Endothelial cell (in vitro differentiated cells): ENCODE measurements at places on chromosomes 1 and 21. TPM values are rescaled to one million over a fixed set of nuclear protein-coding genes. Genes with fewer than 3 reads are reported as not detected.

- no peak overlapping the region for H3K4me3 ChIP-seq
- H3K4me1 ChIP-seq = peaks cover 25% of the 10 kb centered on the region
- H3K27ac ChIP-seq = peak overlapping the region; percentile 48
- H3K36me3 ChIP-seq = peaks cover 34% of the 10 kb centered on the region
- H3K27me3 ChIP-seq = no peaks in the 10 kb centered on the region
Measured at GRCh38 chr1:40742363-40743061, 41.1 kb upstream of the KCNQ4 start.

GRCh38 chr1:226637147-226637935 is 88.8 kb downstream of the STUM start:
- H3K27me3 ChIP-seq = peaks cover 17% of the 10 kb centered on the region
- no peak overlapping the region for H3K27ac ChIP-seq
- H3K4me3 ChIP-seq = peak overlapping the region; percentile 53
- H3K36me3 ChIP-seq = peaks cover 50% of the 10 kb centered on the region
- DNase-seq = no peak

DNA sequence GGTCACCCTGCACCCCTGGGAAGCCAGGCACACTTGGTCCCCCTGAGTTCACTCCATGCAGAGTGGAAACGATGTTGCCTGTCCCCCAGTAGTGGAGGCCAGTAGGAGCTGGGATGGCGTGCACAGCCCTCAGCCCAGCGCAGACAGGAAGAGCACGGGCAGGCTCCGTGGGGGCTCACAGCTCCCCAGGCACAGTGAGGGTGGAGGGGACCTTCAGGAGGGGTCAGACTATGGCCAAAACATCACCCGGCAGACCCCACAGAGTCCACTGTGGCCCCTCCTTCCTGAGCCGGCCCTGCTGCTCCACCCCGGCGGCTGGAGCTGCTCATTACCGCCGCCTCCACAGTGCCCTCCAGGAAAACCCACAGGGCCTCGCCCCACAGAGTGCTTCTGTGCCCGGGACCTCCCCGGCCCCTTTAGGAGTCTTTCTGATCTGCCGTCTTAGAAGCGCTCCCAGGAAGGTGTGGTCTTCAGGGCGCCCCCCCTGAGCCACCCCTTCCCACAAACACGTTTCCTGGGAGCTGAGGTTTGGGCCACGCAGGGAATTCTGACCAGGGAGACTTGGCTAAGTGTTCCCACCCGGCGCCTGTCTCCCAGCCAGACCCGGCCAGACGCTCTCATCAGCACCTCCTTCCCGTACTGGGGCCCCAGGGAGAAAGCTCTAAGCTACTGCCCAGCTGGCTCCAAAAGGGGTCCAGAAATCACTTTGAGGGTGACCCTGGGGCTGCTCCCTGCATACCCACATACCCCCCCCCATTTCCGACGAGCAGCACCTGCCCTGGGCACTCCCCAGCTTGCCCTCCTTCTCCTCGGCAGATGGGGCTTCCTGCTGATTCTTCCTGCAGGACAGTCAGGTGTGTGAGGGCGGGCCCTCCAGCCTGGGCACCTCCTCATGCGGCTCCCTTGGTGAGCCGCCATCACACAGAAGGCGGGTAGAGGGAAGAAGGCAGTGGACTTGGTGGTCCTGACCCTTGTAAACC is 38.8 kb downstream of the RIPK4 start:
- no peak overlapping the region for H3K27ac ChIP-seq
- H3K4me3 ChIP-seq = no peak overlapping the region
- no peak for DNase-seq
- H3K27me3 ChIP-seq = peaks cover 14% of the 10 kb centered on the region
- peaks cover 6% of the 10 kb centered on the region for H3K4me1 ChIP-seq

DNA sequence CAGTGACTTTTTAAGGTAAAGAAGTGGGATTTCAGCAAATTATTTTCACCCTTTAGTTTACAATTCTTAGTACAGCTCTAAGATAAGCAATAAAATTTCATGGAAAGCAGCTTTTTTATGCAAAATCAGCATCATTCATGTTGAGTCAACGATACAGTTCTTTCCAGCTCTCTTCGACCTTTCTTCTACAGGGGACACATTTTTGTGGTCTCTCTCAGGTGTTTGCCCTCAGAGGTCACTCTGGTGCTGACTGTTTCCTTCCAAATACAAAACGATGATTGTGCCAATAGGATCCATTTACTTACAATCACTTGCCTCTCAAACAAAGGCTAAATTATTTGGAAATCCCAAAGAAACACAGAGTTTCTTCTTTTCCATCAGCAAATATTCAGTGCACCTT is 51.0 kb downstream of the PSMG1 start:
- H3K4me1 ChIP-seq = peaks cover 5% of the 10 kb centered on the region
- H3K36me3 ChIP-seq = no peaks in the 10 kb centered on the region
- no peak overlapping the region for H3K4me3 ChIP-seq
- no peak overlapping the region for H3K27ac ChIP-seq
- peaks cover 2% of the 10 kb centered on the region for H3K27me3 ChIP-seq

- no peaks in the 10 kb centered on the region for H3K27me3 ChIP-seq
- no peak overlapping the region for H3K4me3 ChIP-seq
- no peaks in the 10 kb centered on the region for H3K4me1 ChIP-seq
- no peak for DNase-seq
- no peaks in the 10 kb centered on the region for H3K36me3 ChIP-seq
Measured at GRCh38 chr1:98210064-98210463, 289.2 kb upstream of the DPYD start.

GRCh38 chr1:30187413-30188023 is 535.9 kb downstream of the MATN1 start:
- no peak overlapping the region for H3K27ac ChIP-seq
- no peak for DNase-seq
- H3K4me1 ChIP-seq = no peaks in the 10 kb centered on the region
- no peaks in the 10 kb centered on the region for H3K36me3 ChIP-seq
- H3K4me3 ChIP-seq = no peak overlapping the region

GRCh38 chr1:225191199-225191753 is 236.6 kb downstream of the LBR start:
- H3K36me3 ChIP-seq = peaks cover 14% of the 10 kb centered on the region
- DNase-seq = no peak
- no peak overlapping the region for H3K4me3 ChIP-seq
- H3K27ac ChIP-seq = no peak overlapping the region
- H3K4me1 ChIP-seq = no peaks in the 10 kb centered on the region

GRCh38 chr1:15443281-15443680 is 5.0 kb downstream of the CTRC start:
- H3K4me1 ChIP-seq = peaks cover 2% of the 10 kb centered on the region
- H3K36me3 ChIP-seq = peaks cover 4% of the 10 kb centered on the region
- no peak for DNase-seq
- H3K27ac ChIP-seq = no peak overlapping the region

DNA sequence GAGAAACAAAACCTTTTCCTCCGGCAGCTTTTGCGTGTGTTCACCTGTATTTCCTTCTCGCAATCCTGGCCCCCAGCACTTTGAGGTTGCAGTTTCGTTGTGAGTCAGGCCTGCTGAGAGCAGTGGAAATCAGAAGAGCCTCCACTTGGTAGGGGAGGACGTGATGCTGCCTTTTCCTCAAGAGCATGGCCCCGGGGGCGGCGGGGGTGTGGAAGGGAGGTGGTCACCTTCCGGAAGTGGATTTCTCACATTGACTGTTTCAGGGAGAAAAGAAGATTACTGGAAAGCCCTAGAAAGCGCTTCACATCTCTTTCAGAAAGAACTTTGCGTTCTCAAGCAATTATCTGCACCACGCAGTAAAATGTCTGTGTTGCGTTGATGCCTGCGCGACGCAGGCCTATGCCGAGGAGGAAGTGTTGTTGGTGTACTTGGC is 12.2 kb upstream of the IL10 start:
- DNase-seq = no peak
- H3K36me3 ChIP-seq = no peaks in the 10 kb centered on the region
- H3K27ac ChIP-seq = no peak overlapping the region
- H3K4me3 ChIP-seq = no peak overlapping the region
- H3K4me1 ChIP-seq = no peaks in the 10 kb centered on the region
- peaks cover 3% of the 10 kb centered on the region for H3K27me3 ChIP-seq

DNA sequence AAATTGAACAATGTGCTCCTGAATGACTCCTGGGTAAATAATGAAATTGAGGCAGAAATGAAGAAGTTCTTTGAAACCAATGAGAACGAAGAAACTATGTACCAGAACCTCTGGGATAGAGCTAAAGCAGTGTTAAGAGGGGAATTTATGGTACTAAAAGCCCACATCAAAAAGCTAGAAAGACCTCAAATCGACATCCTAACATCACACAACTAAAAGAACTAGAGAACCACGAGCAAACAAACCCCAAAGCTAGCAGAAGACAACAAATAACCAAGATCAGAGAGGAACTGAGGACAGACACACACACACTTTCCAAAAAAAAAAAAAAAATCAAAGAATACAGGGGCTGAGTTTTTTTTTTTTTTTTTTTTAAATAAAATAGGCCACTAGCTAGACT is 564.2 kb downstream of the SMYD3 start:
- H3K27me3 ChIP-seq = peaks cover 3% of the 10 kb centered on the region
- peaks cover 4% of the 10 kb centered on the region for H3K4me1 ChIP-seq
- no peak for DNase-seq

DNA sequence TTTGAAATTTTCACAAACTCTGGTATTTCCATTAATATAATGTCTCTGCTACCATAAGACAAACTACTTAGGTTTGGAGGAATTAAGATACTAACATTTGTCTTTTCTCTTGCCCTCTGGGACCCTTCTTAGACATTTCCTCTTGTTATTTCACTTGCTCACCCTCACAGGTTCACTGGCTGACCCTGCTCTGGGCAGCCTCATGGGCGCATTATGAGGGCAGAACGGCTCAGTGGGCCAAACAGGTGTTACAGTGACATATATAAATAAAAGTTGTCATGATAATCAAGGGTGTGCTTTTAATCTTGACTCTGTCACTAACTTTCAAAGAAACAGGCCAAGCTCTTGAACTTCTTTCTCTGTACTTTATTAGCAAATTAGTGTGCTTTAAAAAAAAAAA is 46.5 kb downstream of the ZNHIT6 start:
- no peaks in the 10 kb centered on the region for H3K27me3 ChIP-seq
- H3K27ac ChIP-seq = no peak overlapping the region
- H3K4me3 ChIP-seq = no peak overlapping the region
- DNase-seq = no peak
- no peaks in the 10 kb centered on the region for H3K36me3 ChIP-seq
- no peaks in the 10 kb centered on the region for H3K4me1 ChIP-seq

GRCh38 chr1:93810316-93810715 is 68.7 kb downstream of the DNTTIP2 start:
- DNase-seq = no peak
- peaks cover 33% of the 10 kb centered on the region for H3K4me1 ChIP-seq
- peaks cover 9% of the 10 kb centered on the region for H3K36me3 ChIP-seq
- no peak overlapping the region for H3K27ac ChIP-seq
- no peak overlapping the region for H3K4me3 ChIP-seq

- H3K4me3 ChIP-seq = no peak overlapping the region
- no peak overlapping the region for H3K27ac ChIP-seq
- no peak for DNase-seq
Measured at GRCh38 chr21:41643246-41643966, 123.4 kb downstream of the RIPK4 start.

DNA sequence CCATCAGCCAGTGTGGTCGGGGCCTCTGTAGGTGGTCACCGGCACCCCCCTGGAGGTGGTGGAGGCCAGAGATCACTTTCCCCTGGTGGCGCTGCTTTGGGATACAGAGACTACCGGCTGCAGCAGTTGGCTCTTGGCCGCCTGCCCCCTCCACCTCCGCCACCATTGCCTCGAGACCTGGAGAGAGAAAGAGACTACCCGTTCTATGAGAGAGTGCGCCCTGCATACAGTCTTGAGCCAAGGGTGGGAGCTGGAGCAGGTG is 961 bp downstream of the RBM15 start:
- H3K36me3 ChIP-seq = no peaks in the 10 kb centered on the region
- no peak overlapping the region for H3K4me3 ChIP-seq
- H3K4me1 ChIP-seq = peaks cover 28% of the 10 kb centered on the region
- H3K27ac ChIP-seq = no peak overlapping the region
- H3K27me3 ChIP-seq = peaks cover 2% of the 10 kb centered on the region

DNA sequence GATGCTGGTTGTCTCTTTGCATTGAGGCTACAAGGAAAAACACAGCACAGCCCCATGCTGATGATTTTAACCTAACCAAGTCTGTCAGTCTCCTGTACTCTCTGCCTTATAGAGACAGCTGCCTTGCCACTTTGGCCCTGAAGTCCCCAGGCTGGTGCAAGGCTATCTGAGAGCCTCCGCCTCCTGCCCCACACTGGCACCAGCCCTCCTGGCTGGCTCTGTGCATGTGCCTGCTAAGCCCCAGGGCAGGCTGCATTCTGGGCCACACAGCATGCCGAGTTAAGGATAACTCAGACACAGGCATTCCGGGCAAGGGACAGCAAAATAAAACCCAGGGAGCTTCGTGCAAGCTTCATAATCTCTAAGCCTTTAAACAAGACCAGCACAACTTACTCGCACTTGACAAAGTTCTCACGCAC is 910 bp downstream of the RUNX1 start:
- H3K36me3 ChIP-seq = no peaks in the 10 kb centered on the region
- H3K27me3 ChIP-seq = peaks cover 6% of the 10 kb centered on the region
- no peak overlapping the region for H3K4me3 ChIP-seq

- peaks cover 4% of the 10 kb centered on the region for H3K36me3 ChIP-seq
- H3K27me3 ChIP-seq = peaks cover 6% of the 10 kb centered on the region
- peaks cover 32% of the 10 kb centered on the region for H3K4me1 ChIP-seq
Measured at GRCh38 chr1:224641030-224641429, 24.9 kb downstream of the CNIH3 start.

DNA sequence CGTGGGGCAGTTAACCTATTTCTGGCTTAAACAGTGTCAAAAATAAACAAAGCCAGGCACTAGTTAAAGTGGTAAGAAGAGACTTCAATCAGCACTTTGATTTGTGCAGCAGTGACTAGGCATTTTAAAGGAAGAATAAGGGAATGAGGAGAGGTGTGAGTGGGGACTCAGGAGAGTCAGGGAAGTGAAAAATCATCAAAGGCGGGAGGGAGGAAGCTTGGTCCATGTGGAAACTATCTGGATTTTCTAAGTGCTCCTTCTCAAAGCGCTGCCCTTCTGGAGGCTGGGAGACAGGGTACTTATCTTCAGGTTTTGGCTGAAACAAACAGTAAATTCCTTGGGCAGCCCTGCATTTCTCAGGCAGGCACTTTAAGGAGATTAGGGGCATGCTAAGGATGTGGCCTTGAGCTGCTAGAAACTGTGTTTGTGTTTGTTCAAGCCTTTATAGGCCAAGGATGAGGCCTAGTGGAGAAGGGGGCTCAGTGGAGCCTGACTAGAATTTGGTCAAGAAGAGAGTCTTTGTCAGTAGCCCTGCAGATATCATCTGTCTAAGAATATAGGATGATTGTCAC is 486.5 kb downstream of the SIPA1L2 start:
- H3K27ac ChIP-seq = no peak overlapping the region
- H3K36me3 ChIP-seq = no peaks in the 10 kb centered on the region
- H3K27me3 ChIP-seq = no peaks in the 10 kb centered on the region
- H3K4me1 ChIP-seq = peaks cover 3% of the 10 kb centered on the region
- H3K4me3 ChIP-seq = no peak overlapping the region

GRCh38 chr1:47823040-47823808 is 174.0 kb downstream of the TRABD2B start:
- H3K4me1 ChIP-seq = peaks cover 14% of the 10 kb centered on the region
- H3K27me3 ChIP-seq = peaks cover 4% of the 10 kb centered on the region
- no peak overlapping the region for H3K27ac ChIP-seq
- DNase-seq = no peak
- H3K4me3 ChIP-seq = no peak overlapping the region

ZBTB8B gene
- total RNA-seq = 0.92 TPM

UBL4B gene
- total RNA-seq = not detected

SPATA21 gene
- not detected for total RNA-seq

CFAP141 gene
- not detected for total RNA-seq

KAZN gene
- total RNA-seq = 10.1 TPM

LORICRIN gene
- not detected for total RNA-seq

CD58 gene
- 9.0 TPM for total RNA-seq

HES4 gene
- 144 TPM for total RNA-seq

PDE9A gene
- 20.7 TPM for total RNA-seq

OR2AK2 gene
- not detected for total RNA-seq

MIA3 gene
- total RNA-seq = 48.5 TPM

DHRS3 gene
- 5.7 TPM for total RNA-seq

ETV3L gene
- not detected for total RNA-seq

C21orf58 gene
- total RNA-seq = 5.9 TPM

KIAA0040 gene
- total RNA-seq = 4.1 TPM

GLIS1 gene
- total RNA-seq = not detected

RRAGC gene
- 27.3 TPM for total RNA-seq
